ENCODE measurements at places on chromosomes 1 and 21.

DNA sequence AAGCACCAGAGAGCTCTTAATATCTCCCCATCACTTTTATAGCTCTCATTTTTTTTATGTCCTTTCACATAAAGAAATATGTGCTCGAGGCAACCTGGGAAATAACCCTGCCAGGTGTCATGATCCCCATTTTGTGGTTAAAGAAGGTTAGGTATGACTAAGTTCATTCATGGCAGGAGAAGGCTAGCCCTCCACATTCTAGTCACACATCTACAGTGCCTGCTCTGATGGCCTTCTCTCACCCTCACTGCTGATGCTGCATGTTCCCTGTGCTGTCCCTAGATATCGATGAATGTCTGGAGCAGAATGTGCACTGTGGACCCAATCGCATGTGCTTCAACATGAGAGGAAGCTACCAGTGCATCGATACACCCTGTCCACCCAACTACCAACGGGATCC, 187.5 kb downstream of the TPR start:
- DNase-seq = no peak

GRCh38 chr1:171743081-171743870, 1.4 kb upstream of the VAMP4 start:
- DNase-seq = no peak

DNA sequence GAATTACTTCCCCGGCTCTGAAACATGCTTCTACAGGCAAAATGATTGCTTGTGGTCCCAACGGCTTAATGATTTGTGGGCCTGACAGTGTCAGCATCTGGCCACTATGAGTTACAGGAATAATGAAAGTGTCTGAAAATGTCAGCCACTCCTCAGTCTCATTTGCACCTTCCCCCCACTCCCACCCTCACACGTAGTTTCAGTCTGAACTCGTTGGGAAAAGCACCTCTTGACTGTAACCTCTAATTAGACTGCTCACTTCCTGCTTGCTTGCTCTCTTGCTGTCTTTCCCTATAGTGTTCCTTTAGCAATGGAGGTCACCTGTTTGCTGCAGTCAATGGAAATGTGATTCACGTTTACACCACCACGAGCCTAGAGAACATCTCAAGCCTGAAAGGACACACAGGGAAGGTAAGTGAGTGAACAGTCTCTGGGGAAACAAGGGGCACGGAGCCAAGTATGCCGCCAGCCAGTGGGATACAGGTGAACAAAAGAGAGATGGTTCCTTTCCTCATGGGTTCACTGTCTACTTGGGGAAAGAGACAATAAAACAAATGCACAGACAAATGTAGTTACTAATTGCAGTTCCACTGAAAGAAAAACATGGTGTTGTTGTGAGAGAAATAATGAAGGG, 27.1 kb downstream of the CFAP57 start:
- no peak for DNase-seq

GRCh38 chr21:27450216-27450615, 483.3 kb upstream of the ADAMTS5 start:
- no peak for DNase-seq

GRCh38 chr1:47972864-47973432, 24.2 kb downstream of the TRABD2B start:
- DNase-seq = no peak

DNA sequence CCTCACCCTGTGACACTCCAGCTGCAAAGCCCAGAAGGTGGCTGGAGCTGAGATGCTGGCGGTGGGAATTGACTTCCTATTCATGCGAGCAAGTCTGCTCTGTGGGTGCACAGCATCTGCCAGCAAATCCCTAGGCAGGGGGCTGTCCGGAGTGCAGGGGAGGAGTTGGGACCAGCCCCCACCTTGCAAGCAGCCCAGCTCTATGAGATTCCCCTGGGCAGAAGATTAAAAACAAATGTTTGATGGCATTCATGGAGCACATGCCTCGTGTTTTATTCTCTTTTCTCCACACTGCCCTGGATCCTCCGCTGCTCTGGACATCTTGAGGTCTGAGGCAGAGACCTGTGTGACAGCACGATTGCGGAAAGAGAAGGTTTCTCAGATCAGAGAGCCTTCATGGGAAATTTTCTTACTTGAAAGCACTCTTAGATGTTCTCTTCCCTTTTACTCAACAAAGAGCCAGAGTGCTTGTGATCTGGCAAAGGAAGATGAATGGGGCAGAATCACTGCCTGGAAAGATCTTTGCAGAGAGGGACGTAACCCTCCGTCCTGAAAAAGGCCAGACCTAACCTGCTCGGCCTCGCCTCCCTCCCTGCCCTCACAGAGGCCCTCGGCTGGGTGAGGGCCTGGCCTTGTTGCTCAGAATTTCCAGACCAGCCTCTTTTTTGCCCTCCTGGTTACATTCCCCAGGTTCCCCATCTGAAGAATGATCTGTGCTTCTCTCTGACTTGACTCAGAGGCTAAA, 597.1 kb downstream of the KIF26B start:
- DNase-seq = no peak

All from iPS DF 6.9 (cell line).